Stomach (tissue), 19 donors: ENCODE measurements at places on chromosomes 5 and 9.

DNA sequence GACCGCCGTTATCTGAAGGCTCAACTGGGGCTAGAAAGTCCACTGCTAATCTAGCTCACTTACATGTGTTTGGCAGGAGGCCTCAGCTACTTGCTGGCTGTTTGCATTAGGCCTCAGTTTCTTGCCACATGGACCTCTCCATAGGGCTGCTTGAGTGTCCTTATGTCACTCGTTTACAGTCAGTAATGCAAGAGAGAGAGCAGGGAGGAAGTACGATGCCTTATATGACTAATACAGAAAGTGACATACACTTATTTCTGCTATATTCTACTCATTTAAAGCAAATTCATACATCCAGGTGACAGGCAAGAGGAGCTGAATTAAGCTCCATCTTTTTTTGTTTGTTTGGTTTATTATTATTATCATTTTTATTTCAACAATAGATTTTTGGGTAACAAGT lies 179.6 kb downstream of the LURAP1L start:
- DNase-seq = no peak
- no peak overlapping the region for H3K27ac ChIP-seq
- H3K36me3 ChIP-seq = no peaks in the 10 kb centered on the region
- no peak overlapping the region for H3K4me3 ChIP-seq

- no peaks in the 10 kb centered on the region for H3K4me1 ChIP-seq
- no peak overlapping the region for H3K4me3 ChIP-seq
- no peaks in the 10 kb centered on the region for H3K27me3 ChIP-seq
- peak; percentile 43 for DNase-seq
Observed at GRCh38 chr9:119004618-119004990, 364.6 kb downstream of the BRINP1 start.

GRCh38 chr5:2631758-2632157 lies 119.7 kb downstream of the IRX2 start:
- H3K36me3 ChIP-seq = no peaks in the 10 kb centered on the region
- no peak overlapping the region for H3K4me3 ChIP-seq
- H3K27me3 ChIP-seq = no peaks in the 10 kb centered on the region
- no peaks in the 10 kb centered on the region for H3K4me1 ChIP-seq

GRCh38 chr9:86186696-86187095 lies 72.8 kb downstream of the C9orf153 start:
- DNase-seq = no peak
- H3K4me3 ChIP-seq = no peak overlapping the region
- H3K4me1 ChIP-seq = no peaks in the 10 kb centered on the region
- H3K36me3 ChIP-seq = no peaks in the 10 kb centered on the region
- no peaks in the 10 kb centered on the region for H3K27me3 ChIP-seq
